ENCODE measurements at places on chromosomes 3 and 15.
A peak's percentile ranks its signal among the peaks of the same experiment; 100 is the strongest.

DNA sequence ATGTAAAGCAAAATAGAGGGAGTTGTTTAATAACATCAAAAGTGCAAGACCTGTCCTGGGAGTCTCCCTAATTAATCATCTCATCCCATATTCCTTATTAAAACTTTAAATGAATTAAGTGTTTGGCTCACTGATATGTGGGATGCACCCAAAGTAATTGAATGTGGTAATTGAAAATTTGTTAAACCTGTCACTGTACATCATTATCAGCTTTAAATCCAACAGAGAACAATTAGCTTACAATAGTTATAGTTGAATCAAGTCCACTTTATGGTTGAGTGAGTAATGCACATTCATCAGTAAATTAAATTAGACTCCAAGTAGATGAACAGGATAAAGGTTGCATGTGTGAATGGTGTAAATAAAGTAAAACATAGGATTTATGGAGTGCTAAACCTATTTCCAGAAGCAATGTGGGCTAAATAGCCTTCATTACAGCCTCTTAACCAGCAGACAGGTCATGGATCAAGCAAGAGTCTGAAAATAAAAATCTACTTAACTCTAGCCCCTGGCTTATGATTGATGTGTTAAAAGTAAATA lies 608.2 kb upstream of the CCDC54 start:
- DNase-seq, result no peak

GRCh38 chr15:78070049-78070700 lies 7.3 kb downstream of the TBC1D2B start:
- DNase-seq, result no peak

DNA sequence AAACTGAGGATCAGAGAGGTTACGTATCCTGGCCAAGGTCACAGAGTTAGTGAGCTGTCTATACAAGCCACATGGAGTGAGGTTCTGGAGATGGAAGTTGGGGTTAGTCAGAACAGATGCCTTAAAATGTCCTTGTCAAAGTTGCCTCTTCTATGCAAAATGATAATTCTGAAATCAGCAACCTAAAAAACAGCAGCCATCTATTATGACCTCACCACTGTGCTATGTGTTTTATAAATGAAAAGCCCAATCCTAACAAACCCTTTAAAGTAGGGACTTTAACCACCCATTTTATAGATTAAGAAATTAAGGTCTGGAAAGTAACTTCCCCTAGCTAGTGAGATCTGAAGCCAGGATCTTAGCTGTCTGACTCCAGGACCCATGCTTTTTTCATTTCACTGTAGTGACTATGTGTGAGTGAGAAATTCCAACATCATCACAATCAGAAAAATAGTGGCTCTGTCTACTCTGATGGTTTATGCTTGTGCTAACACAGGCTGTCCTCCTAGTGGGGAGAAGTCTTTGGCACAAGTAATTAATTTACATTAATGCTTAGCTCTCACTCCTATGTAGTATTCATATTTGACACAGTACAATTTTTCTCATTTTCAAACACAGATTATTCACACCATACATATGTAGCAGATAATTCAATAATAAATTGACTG lies 143.6 kb downstream of the ANO10 start:
- no peak for DNase-seq

- DNase-seq, result no peak
These were observed 116.3 kb downstream of the TMCO5A start for GRCh38 chr15:38050529-38051448.

DNA sequence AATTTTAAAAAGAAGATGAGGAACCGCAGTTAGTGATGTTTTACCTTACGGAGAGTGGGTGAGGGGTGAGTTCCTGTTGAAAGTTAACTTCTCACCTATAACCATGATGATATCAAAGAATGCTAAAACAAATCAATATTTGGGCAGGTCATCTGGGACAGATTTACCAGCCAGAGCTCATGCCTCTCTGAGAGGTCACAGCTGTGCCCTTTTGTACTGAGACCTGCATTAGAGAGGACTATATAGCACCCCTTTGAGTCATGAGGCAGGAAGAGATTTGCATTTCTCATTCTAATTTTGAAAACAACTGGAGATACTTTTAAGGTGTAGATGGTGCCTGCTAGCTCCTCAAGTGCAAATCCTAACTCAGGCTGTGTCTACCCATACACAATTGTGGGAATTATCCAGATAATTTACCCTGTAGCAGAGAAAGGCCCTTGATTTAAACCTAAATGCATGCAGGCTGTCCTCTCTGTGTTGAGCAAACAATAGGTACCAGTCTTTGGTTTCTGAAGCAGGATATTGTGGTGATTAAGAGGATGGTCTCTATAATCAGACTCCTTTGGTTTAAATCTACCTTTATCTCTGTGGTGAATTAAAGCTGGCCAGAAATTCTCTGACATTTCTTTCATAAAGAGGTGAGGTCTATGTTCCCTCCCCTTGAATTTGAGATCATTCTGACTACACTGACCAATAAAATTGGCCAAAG lies 5.8 kb upstream of the TM4SF4 start:
- DNase-seq, result no peak

DNA sequence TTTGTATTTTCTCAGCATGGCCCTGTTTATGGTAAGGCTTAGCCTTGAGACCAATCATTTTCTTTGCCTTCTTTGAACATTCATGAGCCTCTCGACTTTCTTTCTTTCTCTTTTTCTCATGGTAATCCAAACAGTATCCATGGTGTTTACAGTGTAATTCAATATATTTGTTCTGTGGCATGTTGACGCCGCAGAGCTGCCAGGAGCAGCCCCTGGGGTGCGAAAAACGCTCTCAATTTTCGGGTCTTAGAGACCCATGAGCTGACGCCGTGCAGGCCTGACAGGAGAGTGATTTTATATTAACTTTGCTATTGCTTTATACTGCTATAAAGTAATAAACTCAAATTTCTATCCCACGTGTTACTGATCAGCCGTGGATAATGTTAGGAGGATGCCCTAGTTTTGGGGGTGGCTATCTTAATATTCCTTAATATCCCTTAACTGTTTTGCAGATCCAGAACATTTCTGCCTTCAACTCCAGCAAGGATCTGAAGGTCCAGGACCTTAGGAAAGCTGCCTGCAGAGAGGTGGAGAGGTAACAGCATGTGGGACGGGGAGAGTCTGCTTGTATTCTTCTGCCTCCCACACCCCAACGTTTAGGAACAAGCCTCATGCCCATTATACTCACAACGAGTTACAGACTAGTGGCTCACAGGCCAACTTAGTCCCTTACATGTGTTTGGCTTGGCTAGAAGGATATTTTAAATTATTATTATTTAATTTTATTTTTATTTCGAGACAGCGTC lies 29.3 kb upstream of the MYO1E start:
- DNase-seq, result no peak

GRCh38 chr15:99168601-99169580 lies 64.0 kb downstream of the SYNM start:
- DNase-seq, result no peak

- no peak for DNase-seq
These were observed 45.8 kb upstream of the KLF13 start for GRCh38 chr15:31280831-31281216.

GRCh38 chr3:133573629-133574194 lies at the start of gene CDV3:
Gene CDV3 (plus strand): TSS chr3:133573686. CDS start chr3:133574045, 359 bp downstream.
- DNase-seq, result no peak

GRCh38 chr3:153624310-153625030 lies 462.4 kb downstream of the RAP2B start:
- no peak for DNase-seq

GRCh38 chr15:81107889-81108288 lies 26.2 kb upstream of the CFAP161 start:
- no peak for DNase-seq

- DNase-seq, result no peak
These were observed 32.8 kb downstream of the GRIP2 start for GRCh38 chr3:14507305-14507741.

DNA sequence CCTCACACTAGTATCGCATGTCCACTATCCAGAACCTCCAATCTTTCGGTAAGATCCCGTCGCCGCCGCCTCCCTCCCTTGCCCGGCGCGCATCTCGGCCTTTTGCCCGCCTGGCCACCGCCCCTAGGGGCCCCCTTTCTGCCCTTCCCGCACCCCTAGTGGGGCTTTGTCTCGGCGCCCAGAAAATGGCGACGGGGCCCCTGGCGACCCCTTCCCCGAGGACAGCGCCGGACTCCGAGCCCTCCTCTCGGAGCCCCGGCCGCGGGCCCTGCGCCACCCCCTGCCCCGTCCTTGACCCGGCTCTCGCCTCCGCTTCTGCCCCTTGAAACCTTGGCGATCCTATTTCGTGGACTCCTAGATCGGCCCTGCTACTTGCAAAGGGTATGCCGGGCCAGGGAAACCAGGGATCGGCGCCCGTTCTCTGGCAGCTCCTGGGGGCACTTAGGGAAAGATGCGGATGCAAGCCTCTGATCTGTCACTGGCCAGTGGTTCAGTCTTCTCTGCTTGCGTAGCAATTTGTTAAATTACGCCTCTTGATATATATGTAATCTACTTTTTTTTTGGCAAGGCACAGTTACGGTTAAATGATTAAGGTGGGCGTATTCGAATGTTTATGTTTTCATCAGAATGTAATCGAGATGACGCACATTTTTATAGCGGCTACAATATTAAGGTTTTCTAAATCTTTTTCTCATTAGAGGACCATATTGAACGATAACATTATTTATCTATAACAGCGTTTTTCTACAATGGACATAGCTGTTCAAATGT lies 603 bp downstream of the EIF1B start:
- peak; percentile 28 for DNase-seq

DNA sequence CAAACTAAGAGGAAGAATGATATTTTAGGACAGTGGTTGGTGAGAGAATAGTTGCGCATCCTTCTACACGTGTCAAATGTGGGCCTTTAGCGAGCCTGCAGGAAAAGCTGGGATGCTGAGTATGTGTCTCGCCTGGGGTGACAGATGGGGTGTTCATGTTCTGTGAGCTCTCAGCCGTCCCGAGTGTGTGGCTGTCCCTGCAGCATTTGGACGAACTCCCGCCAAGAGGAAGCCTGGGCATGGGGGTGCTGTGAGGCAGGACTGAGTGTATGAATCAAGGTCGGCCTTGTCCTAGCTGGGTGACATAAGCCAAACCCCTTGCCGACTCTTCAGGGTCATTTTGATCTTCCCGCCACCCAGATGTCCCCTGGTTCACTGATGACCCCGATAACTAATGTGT lies 94.8 kb downstream of the CACNA1D start:
- no peak for DNase-seq

GRCh38 chr15:57881972-57882371 lies 175.5 kb downstream of the POLR2M start:
- no peak for DNase-seq

DNA sequence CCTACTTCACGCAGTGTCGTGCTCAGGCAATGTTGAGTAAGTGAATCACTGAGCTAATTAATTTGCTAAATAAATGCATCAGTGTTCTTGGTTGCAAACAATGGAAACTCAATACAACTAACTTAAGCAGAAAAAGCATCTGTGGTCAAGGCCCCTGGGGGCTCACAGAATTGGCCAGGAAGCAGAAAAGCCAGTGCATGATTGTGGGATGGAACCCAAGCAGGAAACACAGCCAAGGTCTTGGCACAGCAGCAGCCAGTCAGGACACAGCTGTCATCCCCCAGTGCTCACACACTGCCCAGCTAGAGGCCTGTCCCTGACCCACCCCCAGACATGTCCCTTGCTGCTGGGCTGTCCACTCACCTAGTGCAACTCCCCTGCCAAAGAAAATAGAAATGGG lies 85.9 kb downstream of the AQP9 start:
- DNase-seq, result no peak

DNA sequence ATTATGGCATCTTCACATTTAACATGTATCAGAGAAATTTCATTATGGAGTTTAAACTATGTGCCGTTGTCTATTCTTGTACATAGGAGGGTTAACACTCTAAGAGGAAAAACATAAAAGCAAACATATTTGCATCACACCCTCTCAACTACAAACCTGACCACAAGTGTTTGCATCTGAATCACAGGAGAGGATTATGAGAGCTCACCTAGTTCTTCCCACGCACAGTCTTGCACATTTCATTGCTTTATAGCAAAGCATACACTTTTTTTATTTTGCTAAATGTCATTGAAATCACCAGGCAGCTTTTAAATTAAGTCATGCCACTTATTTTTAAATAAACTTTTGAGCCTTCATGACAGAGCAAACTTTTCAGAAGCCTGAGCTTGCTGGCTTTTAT lies 12.5 kb downstream of the TRAT1 start:
- no peak for DNase-seq

DNA sequence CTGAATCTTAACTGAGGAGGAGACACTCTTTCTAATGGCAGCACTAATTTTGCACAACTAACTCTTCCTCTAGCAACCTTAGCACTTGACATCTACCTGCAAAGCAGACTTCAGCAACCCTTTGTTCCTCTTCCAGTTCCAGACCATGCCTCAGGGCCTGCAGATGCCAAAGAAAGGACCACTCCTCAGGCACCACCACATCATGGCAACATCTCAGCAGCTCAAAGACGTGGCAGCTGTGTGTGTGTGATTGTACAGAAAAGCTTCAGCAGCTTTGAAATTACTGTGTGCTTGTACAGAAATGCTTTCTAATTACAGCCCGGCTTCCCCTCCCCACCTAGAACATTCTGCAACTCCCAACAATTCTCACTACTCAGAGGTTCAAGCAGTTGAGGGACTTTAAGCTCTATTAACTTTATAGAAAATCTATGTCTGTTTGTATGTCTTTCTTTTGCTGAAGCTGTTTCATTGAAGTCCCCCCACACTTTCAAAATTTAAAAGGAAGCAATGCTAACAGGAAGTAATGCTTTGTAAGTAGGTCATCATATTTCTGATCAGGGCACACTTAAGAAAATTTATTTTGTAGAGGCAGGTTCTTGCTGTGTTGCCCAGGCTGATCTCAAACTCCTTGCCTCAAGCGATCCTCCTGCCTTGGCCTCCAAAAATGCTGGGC lies 115.2 kb downstream of the CD47 start:
- no peak for DNase-seq

GRCh38 chr3:126394179-126394976 lies at the start of gene CFAP100:
Gene CFAP100 (plus strand): TSS chr3:126394909. CDS start chr3:126396001, 1,092 bp downstream.
- DNase-seq, result no peak

DNA sequence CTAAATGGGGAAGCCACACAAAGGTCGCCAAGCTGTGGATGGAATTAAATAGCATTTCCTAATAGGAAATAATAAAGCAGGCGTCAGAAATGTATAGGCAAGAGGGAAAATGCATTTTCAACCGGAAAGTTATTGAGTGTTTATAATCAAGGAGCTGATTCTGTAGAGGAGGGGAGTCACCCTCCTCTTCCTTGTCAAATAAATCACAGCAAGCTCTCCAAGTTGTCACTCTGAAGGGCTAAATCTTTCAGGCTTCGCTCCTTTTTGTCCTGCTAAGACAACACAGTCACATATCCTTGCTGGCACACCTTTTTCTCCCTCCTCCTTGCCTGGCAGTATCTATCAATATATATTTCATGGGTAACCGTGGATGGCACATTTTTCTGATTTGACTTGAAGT lies 338.4 kb downstream of the SATB1 start:
- no peak for DNase-seq

GRCh38 chr15:92810418-92811138 lies 89.5 kb upstream of the CHD2 start:
- DNase-seq, result no peak

DNA sequence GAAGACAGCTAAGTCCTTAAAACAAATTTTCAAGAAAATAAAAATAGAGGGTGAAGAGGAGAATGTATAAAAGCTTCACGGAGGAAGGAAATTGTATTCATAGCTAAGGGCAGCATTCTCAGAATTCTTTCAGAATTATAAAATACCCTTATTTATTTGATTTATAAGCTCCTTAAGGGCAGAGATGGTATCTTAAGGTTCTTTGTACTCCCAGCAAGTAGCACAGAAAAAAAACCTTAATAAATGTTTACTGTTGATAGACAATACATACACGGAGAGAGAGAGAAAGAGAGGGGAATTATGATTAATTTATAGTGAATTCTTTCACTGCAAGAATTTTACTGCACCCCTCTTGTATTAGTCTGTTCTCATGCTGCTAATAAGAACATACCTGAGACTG lies 375.6 kb upstream of the CCDC54 start:
- no peak for DNase-seq

Measured in stimulated activated CD4-positive, alpha-beta T cell treated with anti-CD3 and anti-CD28 coated beads, Interleukin-15, amount 100 ng/mL, for 1 hour (primary cell).